MCF 10A (cell line): ENCODE measurements at places on chromosomes 6 and 20.

DNA sequence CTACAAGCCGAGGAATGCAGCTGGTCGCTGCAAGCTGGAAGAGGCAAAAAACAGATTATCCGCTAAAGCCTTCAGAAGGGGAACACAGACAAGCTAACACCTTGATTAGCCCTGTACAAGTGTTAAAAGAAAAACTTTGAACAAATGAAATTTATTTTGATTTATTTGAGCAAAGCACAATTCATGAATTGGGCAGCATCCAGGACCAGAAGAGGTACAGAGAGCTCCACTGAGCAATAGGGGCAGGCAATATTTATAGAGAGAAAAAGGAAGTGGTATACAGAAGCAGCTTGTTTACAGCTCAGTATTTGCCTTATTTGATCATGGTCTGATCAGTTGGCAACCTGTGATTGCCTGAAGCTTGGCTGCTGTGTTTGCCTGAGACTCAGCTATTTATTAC is 17.6 kb downstream of the HLA-DOB start:
- no peak for DNase-seq

DNA sequence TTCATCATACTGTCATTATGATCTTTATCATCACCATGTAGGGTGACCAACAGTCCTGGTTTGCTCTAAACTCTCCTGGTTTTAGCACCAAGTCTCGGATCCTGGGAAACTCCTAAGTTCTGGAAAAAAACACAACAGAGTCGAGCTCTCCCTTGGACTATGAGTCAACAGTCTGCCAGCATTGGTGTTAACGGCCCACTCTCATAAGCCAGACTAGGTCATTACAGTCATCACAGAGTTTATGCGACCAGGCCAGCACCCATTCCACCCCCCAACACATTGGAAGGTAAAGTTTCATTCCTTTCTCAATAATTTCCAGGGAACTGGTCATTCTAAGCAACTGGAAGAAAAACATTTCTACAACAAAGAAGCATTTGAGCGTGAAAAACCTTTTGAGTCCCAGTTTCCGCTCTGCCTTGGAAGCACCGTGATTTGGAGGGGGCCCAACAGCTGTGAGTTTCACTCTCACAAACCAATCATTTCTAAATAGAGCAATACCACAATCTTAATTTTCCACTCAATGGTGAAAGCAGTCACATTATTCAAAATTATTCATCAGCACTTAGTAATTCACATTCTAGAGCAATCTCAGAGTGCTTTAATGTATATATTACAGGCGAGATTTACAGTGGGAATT is 445.0 kb downstream of the CDH26 start:
- no peak for DNase-seq

- DNase-seq, result no peak
Observed at GRCh38 chr6:35298625-35299140, 1.1 kb downstream of the DEF6 start.

DNA sequence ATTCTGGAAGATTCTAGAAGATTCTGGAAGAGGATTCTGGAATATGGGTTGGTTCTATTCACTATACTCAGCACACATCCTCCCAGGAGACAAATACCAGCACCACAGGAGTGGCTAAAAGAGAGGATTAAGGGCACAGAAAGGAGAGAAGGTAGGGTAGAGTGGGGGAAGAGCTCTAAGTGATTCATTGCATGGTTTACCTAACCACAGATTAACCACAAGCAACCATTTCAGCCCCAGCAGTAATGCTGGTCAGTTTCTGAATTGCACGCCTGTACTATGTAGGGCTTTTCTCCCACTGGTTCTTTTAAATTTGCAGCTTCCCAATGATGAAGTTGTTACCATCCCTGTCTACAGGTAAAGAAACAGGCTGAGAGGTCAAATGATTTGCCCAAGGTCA is 192.7 kb upstream of the PMEPA1 start:
- DNase-seq, result peak; percentile 41

- DNase-seq, result peak; percentile 87
Observed at GRCh38 chr6:106254636-106255035, 70.9 kb downstream of the ATG5 start.

DNA sequence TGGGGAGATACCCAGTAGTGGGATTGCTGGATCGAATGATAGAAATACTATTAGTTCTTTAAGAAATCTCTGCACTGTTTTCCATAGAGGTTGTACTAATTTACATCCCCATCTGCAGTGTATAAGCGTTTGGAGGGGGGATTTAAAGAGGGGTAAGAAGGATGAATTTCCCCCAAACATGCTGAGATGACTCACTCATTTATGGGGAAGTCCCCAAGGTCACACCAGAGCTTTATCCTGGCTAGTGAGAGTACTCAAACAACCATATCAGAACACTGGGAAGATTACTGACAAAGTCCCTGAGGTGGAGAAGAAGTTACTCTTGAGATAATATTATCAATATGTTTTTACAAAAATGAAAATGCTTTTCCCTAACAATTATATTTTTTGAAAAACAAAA is 44.0 kb downstream of the ROS1 start:
- DNase-seq, result no peak
